ENCODE measurements at places on chromosomes 11 and 22. TPM values are rescaled to one million over a fixed set of nuclear protein-coding genes. Genes with fewer than 3 reads are reported as not detected.

GRCh38 chr11:83034673-83035014 is 37.1 kb downstream of the RAB30 start:
- no peak for DNase-seq

DNA sequence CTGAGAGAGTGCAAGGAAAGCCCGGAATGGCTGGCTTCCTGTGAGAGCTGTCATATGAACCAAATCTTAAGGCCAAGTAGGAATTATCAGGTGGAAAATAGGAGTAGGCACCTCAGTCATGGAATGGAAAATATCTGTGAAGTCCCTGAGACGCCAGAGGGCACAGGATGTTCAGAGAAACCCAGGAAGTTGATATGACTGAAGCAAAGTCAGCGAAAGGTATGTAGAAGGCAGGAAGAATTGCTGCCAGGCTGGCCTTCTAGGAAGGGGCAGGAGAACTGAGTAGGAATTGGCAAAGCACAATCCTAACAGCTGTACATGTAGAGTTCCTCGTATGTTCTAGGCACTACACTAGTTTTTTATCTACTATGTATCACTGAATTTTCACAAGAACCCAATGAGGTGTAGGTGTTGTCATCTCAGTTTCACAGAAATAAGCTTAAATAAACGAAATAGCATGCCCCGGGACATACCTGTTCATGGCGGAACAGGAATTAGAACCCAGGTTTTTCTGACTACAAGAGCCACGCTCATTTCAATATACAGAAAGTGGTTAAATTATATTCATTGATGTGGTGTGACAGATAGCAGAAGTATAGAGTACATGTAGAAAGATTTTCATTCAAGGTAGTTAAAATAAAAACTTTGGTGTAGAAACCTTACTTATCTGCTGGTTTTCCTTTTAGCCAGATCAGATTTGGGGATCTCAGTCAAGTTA is 17.0 kb downstream of the HMGXB4 start:
- DNase-seq, result no peak

GRCh38 chr11:19321351-19321750 is 80.6 kb upstream of the E2F8 start:
- DNase-seq, result no peak

- peak; percentile 2 for DNase-seq
Observed at GRCh38 chr22:30922151-30922611, 46.4 kb downstream of the MORC2 start.

The TTC36 gene
- 0.62 TPM for total RNA-seq

- no peak for DNase-seq
Observed at GRCh38 chr22:29830585-29830984, 7.5 kb downstream of the ASCC2 start.

The RIC3 gene
- total RNA-seq, result 10.2 TPM

The DRD4 gene
- 0.08 TPM for total RNA-seq

The TMPRSS13 gene
- total RNA-seq, result not detected

The MFNG gene
- total RNA-seq, result 1.2 TPM

- DNase-seq, result no peak
Observed at GRCh38 chr11:120344302-120345004, 8.2 kb downstream of the ARHGEF12 start.

DNA sequence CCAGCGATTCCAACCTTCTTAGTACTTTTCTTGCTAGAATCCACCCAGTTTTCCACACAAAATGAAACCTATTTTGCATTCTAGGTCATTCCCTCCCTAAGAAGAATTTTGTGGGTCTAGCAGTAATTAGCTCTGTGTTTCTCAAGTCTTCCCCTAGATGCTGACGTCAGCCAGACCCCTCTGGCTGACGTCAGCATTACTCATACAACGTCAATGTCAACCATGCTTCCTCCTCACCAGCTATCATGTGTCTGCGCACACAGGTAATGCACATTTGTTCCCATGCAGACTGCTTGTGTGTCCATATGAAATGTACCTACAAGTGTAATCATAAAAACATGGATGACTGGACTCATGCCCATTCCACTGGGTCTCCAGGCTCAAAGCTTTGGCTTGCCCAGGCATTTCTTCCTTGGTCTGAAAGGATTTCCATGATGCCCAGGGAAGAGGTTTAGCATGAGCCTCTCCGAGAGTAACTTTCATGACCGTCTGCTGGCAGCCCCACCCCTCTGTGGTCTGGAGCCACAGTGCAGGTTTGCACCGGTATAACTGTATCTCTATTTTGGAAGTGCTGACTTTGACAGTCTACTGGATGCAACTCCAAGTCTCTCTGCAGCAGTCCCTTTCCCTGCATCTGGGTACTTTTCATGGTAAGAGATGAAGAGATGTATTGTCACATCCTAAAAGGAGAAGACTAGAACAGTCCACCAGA is 58.6 kb downstream of the DSCAML1 start:
- no peak for DNase-seq
